ENCODE measurements at places on chromosomes 1 and 21.

DNA sequence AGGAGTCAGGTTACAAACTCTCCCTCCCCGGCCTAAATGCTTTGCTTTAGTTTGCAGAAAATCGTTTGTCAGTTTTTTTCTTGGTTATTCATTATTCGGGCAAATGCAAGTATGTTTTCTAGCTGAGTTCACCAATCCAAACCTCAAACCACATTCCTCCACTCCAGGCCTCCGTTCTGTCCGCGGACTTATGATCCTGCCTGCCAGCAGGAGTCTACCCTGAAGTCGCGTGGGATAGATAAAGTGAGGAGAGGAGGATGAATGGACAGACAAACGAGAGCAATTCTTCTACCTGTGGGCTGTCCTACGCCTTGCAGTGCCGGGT, 1.3 kb downstream of the ADAMTS1 start:
- DNase-seq, result no peak

DNA sequence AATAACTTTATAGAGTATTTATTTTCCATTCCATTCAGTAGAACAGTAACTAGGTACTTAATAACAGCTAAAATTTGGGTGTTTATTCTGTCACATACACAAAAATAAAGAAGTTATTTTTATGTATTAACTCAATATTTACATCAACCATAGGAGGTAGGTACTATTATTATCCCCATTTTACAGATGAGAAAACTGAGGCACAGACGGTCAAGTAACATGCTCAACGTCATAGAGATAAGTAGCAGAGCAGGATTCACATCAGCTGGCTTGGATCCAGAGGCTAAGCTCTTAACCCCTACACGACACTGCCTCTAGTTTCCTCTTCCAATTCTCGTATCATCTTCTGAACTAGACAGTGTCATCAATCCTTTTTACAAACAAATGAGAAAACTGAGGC, 9.3 kb downstream of the ZBTB21 start:
- DNase-seq, result no peak

- no peak for DNase-seq
Measured at GRCh38 chr1:29176576-29176975, 5.1 kb downstream of the SRSF4 start.

GRCh38 chr1:34409689-34410229, 233.1 kb downstream of the C1orf94 start:
- DNase-seq, result no peak

- DNase-seq, result no peak
Measured at GRCh38 chr1:210536254-210536961, 207.7 kb downstream of the HHAT start.

DNA sequence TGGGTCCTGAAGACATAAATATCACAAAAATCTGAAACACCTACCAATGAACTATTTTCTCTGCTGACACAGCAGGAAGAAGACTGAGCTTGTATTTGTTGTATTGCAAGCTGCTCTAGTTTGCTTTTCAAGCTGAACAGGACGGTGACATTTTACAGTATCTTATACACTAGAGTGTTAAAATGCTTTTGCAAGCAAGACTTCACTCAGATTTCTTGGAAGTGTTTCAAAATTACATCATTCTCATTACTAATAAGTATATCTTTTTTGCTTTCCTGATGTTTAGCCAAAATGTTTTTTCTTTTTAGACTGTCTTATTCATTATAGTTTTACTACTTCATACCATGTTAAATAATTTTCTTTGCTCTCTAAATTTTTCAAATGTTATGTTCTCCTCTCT, 427.1 kb upstream of the CXADR start:
- no peak for DNase-seq

GRCh38 chr21:43911015-43911934, 46.3 kb downstream of the AGPAT3 start:
- DNase-seq, result no peak

GRCh38 chr1:229035054-229035747, 235.7 kb upstream of the RAB4A start:
- no peak for DNase-seq

GRCh38 chr1:184965944-184966860, 8.1 kb downstream of the NIBAN1 start:
- no peak for DNase-seq

DNA sequence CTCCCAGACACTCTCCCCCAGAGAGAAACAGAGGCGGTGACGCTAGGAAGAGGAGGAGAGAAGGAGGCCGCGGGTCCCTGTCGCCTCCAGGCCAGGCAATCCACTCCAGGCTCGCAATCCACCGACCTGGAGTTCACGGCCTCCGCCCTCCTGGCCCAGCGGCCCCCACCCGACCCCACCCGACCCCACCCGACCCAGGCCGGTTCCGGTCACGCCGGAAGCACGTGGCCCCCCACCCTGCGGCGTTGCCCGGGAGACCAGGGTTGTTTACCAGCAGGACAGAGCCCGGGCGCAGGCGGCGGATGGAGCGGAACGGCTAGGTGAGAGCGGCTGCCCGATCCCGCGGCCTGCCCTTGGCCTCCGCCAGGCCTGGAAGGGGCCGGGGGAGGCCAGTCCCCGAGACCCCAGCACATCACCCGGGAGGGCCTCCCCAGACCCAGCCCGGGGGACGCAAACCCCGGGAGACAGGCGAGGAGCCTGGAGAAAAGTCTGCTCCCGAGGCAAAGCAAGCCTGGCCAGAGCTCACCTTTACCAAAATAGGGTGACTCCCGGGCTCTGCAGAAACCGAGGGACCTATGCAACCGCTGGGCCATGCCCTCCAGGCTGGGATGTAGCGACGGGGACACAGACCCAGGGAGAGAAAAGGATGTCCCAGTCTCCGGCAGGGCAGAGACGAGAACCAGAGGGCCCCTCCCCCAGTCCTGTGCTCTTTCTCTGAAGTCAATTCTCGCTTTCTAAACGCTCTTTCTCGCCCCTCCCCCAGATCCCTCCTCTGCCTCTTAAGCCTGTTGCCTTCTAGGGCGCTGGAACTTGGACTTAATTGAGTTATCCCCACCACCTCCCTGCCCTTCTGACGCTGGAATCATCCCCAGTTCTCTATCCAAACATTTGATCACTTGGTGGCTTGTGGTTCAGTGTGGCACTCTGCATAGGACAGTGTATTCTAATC, at the start of the genes PLA2G2C and UBXN10:
PLA2G2C (minus strand) TSS at position 685 of the 949 bp plus-strand sequence. CDS start 9,155 bp downstream, outside the sequence.
UBXN10 (plus strand) TSS at position 263 of the 949 bp plus-strand sequence. CDS start 4,466 bp downstream, outside the sequence.
- no peak for DNase-seq

DNA sequence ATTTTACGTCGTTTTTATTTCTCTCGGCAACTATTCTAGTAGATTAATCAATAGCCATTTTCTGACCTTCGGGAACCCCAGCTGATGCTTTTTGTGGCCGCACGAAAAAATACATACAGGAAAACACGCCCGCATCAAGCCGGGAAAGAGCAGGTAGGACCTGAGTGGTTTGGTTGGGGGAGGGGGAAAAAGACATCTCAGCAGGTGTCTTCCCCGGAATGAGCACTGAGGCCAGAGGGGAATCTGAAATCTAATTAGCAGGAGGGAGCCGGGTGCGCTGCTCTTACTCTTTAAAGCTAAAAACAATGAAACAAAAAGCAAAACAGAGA, 618 bp upstream of the FOXD3 start:
- DNase-seq, result no peak
